ENCODE measurements at places on chromosomes 12 and 14.

- no peak for DNase-seq
These were observed 402.9 kb upstream of the PDE3A start for GRCh38 chr12:19965196-19966038.

DNA sequence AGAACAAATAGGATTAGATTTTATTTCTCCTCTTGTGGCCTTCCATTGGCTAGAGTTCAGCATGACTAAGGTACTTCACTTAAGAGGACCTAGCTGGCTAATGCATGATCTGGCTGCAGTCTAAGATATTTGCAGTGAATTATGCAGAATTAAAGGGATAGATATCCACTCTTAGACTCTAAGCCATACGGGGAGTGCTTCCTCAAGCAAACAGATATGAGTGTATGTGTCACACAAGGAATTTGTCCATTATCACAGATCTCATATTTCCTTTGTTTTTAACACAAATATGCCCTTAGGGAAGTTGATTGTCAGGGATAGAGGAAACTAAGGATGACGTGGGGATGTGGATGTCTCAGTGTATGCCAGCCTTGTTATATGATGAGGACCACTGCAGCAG is 88.1 kb upstream of the DHRS4 start:
- DNase-seq, result no peak

- DNase-seq, result no peak
These were observed 77.5 kb downstream of the TTC8 start for GRCh38 chr14:88901991-88902390.

DNA sequence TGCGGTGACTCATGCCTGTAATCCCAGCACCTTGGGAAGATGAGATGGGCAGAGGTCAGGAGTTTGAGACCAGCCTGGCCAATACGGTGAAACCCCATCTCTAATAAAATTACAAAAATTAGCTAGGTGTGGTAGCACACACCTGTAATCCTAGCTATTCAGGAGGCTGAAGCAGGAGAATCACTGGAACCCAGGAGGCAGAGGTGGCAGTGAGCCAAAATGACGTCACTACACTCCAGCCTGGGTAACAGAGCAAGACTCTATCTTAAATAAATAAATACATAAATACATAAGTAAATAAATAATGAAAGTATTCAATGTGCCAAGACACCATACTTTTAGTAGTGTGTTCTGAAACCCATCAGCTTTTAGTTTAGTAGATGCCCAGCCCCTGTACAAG is 308.1 kb upstream of the FLRT2 start:
- no peak for DNase-seq

- DNase-seq, result no peak
These were observed 122.3 kb upstream of the NTF3 start for GRCh38 chr12:5309654-5310053.

DNA sequence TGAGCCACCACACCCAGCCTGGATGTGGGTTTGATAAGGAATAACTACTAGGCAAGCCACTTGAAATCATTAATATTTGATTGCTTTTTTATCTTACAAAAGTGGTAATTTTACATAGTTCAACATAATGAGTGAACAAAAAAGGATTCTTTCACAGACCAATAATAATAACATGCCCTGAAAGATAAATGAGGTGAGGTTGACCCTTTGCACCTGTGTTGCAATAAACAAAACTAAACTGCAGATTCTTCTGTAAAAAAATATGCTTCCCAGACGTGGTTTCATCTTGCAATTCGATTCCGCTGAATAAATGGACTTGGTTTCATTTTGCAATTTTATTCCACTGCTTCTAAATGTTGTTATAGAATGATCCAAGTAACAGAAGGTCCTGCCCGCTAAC is 1514.9 kb upstream of the TMEM132C start:
- no peak for DNase-seq

GRCh38 chr12:94849411-94849976 is 154.0 kb downstream of the NDUFA12 start:
- no peak for DNase-seq

- DNase-seq, result no peak
These were observed 3.3 kb upstream of the C1QL4 start for GRCh38 chr12:49340095-49340870.

DNA sequence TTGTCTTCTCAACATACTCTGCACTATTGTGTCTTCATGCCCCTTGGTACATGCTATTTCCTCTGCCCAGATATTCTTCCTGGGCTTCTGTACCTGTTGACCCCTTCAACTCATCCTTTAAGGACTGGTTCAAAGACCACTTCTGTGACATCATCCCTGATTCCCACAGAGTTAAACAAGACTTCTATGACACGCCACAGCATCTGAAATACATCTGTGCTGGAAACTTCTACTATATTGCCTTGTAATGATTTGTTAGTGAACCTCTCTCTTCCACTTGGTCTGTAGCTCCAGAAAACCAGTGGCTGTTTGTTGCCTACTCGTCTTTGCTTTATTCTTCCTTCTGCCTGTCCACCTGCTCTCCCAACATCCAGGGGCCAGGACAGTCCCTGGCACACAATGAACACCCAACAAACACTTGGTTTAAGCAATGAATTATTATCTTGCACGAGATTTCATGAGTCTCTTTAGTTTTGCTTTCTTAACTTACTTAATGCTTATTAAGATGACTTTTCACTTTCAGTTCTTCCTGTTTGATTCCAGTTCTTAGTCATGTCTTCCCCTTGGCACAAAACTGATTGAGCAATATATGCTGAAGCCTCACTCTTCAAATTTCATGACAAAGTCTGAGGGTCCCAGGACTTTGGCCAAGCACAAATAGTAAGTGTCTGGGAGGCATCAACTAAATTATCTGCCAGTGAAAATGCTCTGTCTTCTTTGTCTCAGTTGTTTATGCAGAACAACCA is 485.9 kb downstream of the APAF1 start:
- DNase-seq, result no peak

- no peak for DNase-seq
These were observed 380.2 kb downstream of the NAV3 start for GRCh38 chr12:78210894-78211302.

DNA sequence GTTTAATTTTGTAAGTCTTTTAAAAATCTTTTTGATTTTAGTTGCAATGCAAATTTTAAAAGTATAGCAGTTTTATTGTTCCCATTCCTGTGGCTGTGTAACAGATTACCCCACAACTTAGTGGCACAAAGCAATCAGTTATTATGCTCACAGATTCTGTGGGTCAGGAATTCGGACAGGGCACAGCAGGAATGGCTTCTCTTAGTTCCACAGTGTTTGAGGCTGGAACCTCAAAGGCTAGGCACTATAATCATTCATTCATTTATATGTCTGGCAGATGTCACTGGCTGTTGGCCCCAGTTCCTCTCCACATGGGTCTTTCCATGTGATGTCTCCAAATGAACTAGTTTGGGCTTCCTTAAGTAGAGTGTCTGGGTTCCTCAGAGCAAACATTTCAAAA is 193.3 kb downstream of the RAD51B start:
- DNase-seq, result no peak

DNA sequence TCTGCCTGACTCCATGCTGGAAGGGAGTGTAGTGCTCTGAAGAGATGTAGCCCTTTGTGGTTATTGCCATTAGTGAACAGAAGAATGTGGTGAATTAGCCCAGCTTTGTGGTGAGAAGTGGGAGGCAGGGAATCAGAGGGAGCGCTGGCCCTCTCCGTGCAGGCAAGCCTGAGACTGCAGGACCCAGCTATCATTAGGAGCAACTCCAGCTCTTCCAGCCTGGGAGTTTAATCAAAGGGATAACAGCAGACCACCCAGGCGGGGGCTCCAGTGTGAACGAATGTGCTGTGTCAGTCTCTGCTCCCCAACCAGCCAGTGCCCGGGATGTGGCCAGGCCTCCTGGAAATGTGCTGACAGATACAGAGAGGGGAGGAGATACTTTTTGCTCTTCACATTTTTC is 142.7 kb downstream of the TTLL5 start:
- no peak for DNase-seq

DNA sequence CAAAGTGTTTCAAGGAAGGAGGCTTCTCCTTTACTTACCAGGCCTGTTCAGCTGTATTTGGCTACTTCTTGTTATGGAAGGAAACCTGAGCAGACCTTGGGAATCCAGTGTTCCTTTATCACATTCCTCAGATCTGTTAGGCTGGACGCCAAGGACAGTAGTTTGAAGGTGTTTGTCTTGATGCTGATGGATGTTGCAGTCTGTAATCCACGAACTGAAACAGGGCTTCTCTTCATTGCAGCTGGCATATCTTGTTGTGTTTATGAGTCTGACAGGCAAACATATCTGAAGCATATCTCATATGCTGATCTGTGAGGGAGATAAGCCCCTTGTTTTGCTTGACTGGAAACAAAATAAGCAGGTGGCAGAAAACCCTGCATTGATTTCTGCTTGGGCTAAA is 904.3 kb downstream of the NRXN3 start:
- no peak for DNase-seq

DNA sequence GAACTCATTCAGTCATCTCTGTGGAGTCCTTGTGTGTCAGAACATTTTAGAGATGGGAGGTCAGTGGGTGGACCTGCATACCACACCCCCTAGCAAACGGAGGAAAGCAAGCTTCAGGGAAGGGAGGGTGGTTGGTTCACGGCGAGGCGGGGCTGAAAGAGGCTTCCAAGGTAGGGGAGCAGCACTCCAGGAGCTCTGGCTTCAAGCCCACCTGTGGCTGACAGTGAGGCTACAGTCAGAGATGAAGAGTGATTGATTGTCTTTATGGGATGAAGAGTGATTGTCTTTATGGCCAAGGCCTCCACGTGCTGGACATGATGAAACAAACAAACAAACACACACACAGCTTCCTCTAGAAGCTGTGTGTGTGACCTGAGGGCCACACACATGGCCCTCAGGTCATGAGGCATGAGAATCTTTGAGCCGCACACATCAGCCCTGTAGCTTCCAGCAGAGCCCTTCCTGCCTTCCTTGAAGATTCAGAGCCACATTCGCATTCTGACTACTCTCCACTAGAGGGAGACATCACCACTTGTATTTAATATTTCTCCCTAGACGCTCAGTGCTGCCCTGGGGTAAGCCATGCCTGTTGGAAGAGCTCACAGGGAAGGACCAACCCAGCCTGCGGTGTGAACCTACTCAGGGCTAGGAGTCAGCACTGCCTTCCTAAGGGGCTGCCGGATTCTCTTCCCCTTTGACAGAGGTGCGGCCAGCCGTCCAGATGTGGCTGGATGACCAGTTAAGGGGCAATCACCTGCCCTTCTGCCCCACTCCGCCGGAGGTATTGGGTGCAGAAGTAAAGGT is 54.4 kb upstream of the KCNA1 start:
- DNase-seq, result peak; percentile 76

GRCh38 chr12:27140478-27140969 is 58.1 kb upstream of the C12orf71 start:
- DNase-seq, result no peak

GRCh38 chr12:97358361-97358760 is 104.2 kb upstream of the RMST start:
- DNase-seq, result no peak

- no peak for DNase-seq
These were observed 900 bp upstream of the DPF3 start for GRCh38 chr14:72894623-72895378.

DNA sequence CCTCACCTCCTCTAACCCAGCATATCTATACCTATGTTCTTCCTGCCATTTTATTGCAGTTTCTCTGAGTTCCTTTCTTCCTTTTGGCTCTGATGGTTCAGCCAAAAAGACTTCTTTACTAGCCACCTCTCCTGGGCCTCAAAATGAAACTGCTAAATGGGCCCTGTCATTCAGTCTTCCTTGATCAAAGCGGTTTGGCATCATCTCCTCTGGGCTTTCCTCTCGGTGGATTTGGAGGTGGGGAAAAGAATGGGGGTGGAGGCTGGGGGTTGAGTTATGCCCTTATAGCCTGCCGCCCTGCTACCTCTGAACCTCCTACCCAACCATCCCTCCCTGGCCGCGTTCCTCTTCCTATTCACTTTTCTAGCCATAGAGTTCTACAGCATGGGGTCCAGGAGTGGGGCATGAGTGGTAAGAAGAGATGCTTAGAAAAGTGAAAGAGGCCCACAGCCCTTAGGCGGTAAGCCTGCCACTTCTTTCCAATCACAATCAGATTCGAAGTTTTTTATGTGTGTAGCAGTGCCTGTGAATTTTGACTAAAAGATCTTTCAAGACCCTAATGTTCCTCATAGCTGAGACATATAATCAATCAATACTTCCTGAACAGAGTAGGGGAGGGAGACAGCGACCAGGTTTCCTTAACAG is 2.5 kb downstream of the AJUBA start:
- no peak for DNase-seq

DNA sequence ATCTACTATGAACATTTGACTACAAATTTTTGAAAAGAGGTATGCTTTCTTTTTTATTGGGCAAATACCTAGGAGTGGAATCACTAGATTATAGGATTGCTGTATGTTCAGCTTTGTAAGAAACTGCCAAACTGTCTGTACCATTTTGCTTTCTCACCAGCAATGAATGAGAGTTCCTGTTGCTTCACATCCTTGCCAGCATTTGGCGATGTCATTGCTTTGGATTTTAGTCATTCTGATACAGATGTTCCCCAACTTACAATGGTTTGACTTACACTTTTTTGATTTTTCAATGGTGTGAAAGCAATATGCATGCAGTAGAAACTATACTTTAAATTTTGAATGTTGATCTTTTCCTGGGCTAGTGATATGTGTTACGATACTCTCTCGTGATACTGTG is 328.7 kb downstream of the RAD51B start:
- DNase-seq, result no peak
